EH (cell line): ENCODE measurements at places on chromosomes 4 and X.

DNA sequence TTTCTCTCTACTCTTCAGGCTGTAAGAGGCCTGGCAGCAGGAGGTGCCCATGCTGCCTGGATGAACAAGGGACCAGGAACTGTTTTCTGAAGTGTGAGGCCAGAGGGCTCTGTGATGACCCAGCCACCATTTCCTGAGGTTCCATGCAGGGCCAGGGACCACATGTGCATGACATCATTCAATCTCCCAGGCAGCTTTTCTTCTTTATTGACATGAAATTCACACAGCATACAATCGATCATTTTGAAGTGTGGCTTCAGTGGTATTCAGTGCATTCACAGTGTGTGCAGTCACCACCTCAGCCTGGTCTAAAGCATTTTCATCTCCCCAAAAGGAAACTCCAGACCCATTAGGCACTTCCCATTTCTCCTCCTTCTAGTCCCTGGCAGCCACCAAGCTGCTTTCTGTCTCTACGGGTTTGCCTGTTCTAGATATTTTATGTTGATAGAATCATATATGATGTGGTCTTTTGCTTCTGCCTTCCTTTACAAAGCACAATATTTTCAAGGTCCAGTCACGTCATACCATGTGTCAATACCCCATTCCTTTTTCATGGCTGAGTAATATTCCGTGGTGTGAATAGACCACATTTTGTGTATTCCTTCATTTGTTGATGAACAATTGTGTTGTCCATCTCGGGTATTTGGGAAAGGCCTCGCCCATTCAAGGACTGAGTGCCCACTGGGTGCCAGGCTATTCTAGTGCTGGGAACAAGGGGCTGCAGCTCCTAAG, 93.1 kb downstream of the PSAPL1 start:
- peak; percentile 9 for DNase-seq

- peak; percentile 56 for DNase-seq
These were observed 46.0 kb upstream of the TMPRSS11F start for GRCh38 chr4:68175562-68176155.

- no peak for DNase-seq
These were observed 618 bp upstream of the XK start for GRCh38 chrX:37684973-37685372.

GRCh38 chr4:3639613-3640586, 107.7 kb upstream of the LRPAP1 start:
- no peak for DNase-seq

GRCh38 chr4:120839334-120839973, 83.1 kb downstream of the PRDM5 start:
- DNase-seq: peak; percentile 10

DNA sequence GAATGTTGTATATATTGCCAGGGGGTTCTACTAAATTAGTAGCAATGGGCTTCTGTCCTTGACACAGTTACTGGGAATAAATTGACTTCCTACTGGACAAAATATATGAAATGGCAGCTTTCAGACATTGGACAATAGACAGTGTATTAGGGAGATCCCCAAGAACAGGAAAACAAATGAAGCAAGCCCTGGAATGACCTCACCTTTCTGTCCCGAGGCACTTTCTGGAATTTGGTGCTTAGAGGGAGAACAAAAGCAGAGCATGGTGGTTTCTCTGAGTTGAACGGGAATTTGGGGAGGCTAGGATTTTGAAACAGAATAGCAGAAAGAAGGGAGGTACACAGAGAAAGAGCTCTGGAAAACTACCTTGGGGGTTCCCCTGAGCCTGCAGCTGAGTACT, 187.7 kb upstream of the MAGEB2 start:
- DNase-seq: no peak

GRCh38 chr4:40233227-40233626, 36.4 kb downstream of the RHOH start:
- no peak for DNase-seq

DNA sequence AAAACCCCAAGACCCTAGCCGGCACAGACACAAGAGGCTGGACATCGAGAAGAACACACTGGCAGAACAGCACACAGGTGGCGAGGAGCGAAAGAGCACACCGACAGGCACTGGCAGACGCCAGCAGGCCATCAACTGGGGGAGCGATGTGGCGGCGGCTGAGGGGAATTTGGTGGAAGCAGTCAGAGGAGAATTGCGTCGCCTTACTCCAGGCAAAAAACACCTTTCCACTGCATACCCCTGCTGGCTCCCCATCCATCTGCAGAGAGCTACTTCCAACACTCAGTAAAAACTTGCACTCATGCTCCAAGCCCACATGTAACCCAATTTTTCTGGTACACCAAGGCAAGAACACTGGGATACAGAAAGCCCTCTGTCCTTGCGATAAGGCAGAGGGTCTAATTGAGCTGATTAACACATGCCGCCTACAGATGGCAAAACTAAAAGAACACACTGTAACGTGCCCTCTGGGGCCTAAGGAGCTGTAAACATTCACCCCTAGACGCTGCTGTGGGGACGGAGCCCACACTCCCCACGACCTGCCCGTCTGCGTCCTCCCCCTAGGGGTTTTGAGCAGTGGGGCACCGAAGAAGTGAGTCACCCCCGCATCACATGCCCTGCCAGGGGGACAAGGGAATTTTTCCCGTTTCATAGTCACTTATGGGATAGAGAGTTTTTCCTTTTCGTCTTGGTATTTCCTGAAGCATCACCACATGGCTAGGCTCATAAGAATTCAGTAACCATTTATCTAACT, 262.3 kb downstream of the KCTD8 start:
- DNase-seq: no peak

DNA sequence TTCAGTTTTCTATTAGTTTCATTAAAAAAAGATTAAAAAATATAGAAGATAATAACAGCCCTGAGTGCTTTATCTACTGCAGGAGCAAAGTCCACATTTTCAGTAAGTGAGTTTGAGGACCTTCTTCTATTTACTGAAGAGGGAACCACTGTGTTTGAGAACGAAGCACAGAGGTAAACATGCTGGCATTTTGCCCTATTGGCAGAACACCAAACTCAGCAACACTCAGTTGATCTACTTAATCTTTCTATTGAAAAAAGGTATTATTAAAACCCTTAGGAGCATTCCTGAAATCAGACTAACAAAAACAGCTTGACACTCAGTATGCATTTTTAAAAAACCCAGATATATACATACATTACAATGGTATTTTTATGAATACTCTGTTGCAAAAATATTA, 1496.7 kb downstream of the TECRL start:
- DNase-seq: no peak

- DNase-seq: no peak
These were observed 869.6 kb downstream of the CCSER1 start for GRCh38 chr4:90996813-90997212.

DNA sequence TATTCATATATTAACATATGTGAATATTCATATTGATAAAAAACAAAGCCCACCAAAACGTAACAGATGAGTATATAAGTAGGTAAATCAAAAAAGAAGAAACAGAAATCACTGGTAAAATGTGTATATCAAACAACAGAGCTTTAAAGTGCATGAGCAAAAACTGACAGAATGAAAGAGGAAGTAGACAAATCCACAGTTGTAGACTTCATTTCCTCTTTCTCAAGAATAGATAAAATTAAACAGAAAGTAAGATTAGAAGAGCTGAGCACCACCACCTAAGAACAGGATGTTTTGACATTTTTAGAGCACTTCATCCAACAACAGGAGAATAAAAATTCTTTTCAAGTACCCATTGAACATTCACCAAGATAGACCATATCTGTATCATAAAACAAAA, 64.6 kb downstream of the CNKSR2 start:
- no peak for DNase-seq

GRCh38 chr4:153560908-153561307, 94.7 kb downstream of the TMEM131L start:
- peak; percentile 67 for DNase-seq

DNA sequence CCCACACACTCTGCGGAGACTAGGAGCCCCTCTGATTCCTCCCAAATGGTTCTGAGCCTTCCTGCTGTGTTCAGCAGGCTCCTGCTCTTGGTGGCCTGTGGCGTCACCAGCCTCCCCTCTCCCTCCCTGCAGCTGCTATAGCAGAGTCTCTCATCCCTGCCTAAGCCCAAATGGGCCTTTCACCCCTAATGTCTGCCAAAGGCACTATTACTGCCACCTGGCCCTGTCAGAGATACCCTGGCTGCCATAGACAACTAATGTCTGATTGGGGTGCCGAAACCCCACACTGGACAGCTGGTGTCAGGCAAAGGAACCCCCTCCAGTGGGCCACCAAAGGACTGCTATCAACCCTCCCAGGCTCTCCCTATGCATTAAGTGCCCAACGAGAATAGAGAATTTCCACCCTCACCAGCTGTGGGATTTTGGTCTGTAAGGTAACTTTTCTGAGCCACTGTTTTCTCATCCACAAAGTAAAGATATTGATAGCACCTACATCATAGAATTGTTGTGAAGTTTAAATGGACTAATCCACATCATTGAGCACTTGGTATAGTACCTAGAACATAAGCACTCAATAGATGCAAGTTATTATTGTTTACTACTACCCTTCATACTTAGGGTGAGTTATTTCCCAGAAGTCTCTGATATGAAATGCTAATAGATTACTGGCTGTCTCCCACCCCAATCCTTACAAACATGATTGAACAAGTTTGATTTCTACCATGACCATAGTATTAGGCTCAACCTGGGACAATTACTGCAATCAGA, 421.3 kb downstream of the MID1IP1 start:
- no peak for DNase-seq

DNA sequence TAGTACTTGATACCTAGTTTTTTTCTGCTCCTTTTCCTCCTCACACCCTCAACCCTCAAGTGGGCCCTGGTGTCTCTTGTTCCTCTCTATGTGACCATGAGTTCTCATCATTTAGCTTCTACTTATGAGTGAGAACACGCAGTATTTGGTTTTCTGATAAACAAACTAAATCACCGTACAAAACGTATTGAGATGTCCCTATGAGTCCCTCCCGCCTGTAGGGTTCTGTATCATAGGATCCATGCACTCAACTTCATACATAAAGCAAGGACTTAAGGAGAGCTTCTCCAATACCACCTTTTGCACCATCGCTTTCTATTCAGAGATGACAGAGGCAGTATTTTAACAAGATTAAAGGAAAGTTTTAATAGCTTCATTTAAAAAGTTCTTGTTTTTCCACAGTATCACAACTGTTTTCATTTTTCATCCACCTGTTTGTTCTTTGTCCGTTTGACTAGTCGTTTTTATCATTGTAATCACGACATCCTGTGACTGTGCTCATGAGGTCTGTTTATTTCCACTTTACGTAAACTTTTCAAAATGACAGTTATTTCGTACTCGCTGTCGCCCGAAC, 457 bp upstream of the RAB9A start:
- no peak for DNase-seq

DNA sequence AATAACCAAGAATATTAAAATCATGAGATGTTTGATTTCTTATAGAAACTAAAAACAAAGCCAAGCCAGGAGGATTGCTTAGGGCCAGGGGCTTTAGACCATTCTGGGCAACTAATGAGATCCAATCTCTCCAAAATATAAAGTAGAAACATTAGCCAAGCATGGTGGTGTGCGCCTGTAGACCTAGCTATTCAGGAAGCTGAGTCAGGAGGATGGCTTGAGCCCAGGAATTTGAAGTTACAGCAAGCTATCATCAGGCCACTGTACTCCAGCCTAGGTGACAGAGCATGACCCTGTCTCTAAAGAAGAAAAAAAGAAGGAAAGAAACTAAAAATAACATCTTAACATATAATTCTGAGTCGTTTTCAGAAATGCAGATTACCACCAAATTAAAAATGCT, 96.7 kb downstream of the NAF1 start:
- peak; percentile 2 for DNase-seq

- no peak for DNase-seq
These were observed 9.7 kb downstream of the MTHFD2L start for GRCh38 chr4:74167585-74167984.

DNA sequence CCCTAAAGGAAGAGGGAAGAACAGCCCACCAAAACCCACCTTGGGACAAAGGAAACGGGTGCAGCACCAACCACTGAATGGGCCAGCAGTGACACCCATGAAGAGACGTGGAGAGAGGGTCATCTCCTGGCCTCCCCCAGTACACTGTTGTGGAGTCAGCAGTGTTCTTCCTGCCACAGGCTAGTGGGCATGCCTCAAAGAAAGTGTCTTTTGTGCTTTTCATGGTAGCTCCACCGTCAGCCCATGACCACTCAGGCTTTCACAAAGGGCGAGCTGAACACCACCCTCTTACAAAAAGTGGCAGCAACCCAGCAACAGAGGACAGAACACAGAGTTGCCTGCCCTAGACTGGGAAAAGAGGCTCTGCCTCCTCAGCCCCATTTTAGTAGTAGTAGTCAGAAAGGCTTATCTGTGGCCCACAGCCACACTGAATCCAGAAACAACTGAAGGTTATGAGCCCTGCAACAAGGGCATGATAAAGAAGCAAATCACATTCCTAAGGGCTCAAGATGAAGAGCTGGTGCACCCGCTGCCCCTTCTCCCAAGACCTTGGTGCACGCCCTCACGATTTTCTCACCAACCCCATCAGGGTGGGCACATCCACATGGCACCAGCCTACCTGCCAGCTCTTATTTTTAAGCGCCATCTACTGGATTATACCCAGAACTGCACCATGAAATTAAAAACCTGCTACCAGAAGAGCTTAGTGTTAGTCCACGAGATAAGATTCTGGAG, 53.1 kb downstream of the RAB28 start:
- no peak for DNase-seq

- DNase-seq: peak; percentile 10
These were observed 135.1 kb upstream of the PACRGL start for GRCh38 chr4:20565075-20565721.

- peak; percentile 21 for DNase-seq
These were observed 50.6 kb upstream of the SRPX start for GRCh38 chrX:38271154-38271716.

- DNase-seq: peak; percentile 9
These were observed 15.5 kb downstream of the PFKFB1 start for GRCh38 chrX:54978448-54978847.

- DNase-seq: no peak
These were observed 641.0 kb upstream of the PITX2 start for GRCh38 chr4:111263836-111264235.
